ENCODE measurements at places on chromosomes 13 and 19.

- DNase-seq, result no peak
These were observed 158.2 kb downstream of the NALCN start for GRCh38 chr13:101258071-101258470.

DNA sequence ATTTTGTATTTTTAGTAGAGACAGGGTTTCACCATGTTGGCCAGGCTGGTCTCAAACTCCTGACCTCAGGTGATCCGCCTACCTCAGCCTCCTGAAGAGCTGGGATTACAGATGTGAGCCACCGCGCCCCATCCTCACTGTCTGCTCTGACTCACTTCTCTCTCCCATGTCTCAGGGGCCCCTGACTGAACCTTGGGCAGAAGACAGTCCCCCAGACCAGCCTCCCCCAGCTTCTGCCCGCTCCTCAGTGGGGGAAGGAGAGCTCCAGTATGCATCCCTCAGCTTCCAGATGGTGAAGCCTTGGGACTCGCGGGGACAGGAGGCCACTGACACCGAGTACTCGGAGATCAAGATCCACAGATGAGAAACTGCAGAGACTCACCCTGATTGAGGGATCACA, 5.0 kb downstream of the SIGLEC9 start:
- no peak for DNase-seq

DNA sequence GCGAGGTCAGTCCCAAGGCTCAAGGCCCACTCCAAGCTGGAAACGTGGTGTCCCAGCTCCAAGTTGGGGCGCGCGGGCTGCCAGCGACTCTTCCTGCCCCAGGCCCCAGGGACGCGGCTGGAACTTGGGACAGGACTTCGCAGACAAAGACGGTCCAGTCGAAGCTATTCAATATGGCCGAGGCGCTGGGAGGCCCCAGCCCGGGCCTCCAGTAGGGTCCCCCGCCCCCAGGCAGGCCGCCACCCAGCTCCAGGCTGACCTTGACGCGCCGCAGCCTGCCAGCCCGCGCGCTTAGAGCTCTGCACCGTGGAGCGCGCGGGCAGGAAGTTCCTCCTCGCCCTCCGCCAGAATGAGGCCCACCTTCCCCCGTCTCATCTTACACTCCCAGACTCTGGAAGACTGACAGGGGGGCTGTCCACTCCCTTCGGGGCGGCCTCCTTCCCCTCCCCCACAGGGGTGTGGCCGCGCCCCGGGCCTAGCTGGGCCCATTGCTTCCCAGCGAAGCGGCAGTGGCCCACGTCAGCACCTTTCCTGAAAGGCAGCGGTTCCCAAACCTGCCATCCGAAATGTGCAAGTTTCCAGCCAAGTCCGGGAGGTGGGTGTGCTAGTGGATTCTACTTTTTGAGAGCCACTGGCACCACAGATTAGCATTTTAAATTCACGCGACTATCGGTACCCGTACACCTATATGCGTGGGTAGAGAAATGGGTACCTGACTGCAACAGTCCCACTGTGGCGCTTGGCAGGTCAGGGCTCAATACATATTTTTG, at the start of gene CCDC8:
CCDC8 (minus strand) TSS at position 303 of the 770 bp plus-strand sequence. CDS start 754 bp downstream, outside the sequence.
- no peak for DNase-seq

DNA sequence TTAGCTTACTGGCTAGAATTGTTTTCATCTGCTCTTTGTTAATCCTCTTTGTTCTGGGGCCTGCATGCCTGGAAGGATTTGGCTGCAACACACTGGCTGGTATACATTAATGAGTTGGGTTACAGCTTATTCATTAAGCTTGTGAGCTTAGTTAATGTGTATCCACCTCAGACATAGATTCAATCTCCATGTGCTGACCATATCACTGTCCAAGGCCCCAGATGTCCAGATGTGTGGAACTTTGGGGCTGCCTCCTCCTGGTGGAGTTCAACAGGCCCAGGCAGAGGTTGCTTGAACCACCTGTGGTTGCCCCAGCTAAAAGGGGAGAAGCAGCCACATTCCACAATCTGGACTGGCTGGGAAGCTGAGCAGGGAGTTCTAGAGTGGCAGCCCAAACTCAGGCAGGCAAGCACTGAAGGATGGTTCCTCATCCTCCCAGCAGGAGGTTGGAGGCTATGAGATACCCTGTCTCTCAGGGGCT, 5.4 kb downstream of the DIAPH3 start:
- no peak for DNase-seq

DNA sequence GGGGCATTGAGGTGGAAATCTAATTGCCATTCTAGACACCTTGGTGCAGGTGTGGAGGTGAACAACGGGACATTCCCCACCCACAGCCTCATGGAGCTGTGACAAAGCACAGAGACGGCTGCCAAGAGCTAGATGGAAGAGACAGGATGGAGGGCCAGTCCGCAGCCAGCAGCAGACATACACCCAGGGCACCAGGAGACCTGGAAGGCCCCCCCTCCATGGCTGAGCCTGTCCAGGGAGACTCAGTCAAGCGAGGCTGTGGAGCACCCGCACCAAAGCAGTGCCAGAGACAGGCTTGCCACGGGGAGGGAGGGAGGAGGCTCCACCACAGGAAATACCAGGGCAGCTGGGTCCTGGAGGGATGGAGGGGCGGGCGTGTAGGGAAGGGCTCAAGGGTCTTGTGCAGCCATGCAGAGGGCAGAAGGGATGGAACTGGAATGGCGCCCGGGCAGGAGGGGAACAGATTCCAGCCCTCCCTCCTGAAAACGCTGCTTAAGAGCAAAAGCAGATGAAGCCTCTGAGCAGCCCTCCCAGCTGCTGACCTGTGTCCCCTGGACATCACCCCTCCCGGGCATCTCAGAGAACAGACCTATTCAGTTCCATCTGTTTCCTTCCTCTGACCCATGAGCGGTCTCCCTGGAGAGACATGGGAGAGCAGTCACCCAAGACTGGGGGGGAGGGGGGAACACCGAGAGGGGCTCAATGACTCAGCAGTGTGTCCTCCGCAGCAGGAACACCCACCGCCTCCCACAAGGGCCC, 14.4 kb downstream of the EPS15L1 start:
- DNase-seq, result peak; percentile 26

DNA sequence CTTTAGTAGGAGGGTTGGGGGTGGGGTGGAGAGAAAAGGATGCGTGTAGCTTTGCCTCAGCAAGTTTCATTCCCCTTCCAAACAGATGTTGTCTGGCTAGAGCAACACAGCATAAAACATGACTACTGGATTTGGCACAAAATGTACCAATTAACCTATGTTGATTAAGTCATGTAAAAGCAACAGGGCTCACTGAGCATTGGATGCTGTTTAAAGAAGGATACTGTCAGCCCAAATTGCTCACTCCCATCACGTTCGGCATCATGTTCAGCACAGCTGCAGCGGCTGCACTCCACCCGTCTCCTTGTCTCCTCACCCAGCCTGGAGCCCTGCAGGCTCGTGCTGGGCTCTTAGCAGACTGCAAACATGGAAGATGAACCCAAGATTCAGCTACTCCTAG, 77.5 kb downstream of the DLEU7 start:
- no peak for DNase-seq

DNA sequence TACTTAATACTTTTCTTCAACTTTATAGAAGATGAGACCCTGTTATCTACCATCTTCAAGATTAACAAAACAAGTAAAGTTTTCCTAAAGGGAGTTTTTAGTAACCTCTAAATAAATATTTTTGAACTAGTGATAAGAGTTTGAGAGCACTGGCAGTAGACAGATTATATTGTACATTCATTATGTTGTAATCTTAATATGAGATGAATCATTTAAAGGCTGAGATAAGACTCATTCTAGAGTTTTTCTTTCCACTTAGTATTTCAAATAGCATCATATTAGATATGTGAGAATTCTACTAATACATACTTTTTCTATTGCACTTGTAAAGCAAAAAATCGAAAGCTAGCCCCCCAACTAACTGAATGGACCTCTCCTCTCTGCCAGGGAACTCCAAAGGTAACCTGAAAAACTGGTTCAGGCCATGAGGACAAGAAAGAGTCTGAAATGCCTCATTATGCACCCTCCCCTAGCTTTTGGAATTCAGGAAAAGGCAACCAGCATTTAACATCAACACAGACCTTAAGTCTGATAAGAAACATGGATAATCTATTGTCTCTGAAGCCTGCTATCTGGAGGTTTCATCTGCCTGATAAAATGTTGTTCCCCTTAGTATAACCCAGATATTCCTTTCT, 875.4 kb upstream of the SLC10A2 start:
- DNase-seq, result no peak

- no peak for DNase-seq
These were observed 457.3 kb upstream of the MIR17HG start for GRCh38 chr13:90889906-90890834.

All from stimulated activated CD4-positive, alpha-beta T cell treated with anti-CD3 and anti-CD28 coated beads, Interleukin-2, amount 100 ng/mL, for 4 hours (primary cell).